SJSA1 (cell line): ENCODE measurements at places on chromosomes 6 and 20.
A peak's percentile ranks its signal among the peaks of the same experiment; 100 is the strongest.

DNA sequence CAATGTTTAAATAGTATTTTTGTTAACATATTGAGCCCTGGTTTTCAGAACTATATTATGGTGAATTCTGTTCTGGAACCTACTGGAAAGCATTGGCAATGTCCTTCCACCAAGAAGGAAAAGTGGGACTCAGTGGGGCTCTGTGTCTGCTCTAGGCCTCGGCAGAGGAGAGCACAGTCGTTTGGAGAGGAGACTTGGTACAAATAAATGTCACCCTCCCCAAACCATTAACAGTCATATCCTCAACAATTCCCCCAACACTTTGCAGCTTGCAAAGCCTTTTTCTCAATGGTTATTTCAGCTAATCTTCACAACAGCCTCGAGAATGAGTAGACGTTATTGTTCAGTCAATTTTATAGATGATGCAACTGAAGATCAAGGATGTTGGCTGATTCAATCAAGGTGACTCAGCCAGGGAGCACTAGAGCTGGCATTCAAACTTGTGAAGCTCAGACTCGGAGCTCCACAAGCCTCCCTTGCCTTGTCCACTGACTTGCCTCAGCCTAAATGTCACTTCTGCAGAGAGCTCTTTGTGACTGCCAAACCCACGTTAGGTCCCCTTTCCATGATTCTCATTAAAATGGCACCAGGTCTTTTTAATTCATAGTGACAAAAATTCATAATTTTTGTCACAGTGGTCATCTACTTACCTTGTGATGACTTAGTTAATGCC, 60.6 kb downstream of the TOX2 start:
- DNase-seq: peak; percentile 61

DNA sequence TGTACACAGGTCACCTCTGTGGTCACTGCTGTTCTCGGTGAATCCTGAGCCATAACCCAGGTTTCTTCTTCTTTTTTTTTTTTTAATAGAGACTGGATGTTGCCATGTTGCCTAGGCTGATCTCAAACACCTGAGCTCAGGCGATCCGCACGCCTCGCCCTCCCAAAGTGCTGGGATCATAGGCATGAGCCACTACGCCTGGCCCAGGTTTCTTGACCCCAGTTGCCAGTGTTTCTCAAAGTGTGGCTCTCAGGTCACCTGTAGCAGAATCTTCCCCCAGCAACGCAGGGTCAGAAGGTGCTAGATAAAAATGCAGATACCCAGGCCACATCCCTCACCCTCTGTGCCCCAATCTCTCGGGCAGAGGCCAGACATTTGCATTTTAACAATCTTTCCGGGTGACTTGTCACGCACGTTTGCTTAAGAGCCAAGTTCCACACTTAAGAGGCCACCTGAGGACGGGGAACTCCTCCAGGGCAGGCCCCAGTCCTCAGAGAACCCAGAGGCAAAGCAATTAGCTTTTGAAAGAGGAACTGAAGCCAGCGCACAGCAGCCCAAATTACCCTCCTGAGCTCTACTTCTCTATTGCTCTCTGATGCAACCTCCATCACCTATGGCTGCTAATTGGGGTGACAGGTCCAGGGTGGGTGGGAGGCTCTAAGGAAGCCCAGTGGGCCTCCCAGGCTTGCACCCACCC, 81.8 kb downstream of the NFATC2 start:
- DNase-seq: no peak

DNA sequence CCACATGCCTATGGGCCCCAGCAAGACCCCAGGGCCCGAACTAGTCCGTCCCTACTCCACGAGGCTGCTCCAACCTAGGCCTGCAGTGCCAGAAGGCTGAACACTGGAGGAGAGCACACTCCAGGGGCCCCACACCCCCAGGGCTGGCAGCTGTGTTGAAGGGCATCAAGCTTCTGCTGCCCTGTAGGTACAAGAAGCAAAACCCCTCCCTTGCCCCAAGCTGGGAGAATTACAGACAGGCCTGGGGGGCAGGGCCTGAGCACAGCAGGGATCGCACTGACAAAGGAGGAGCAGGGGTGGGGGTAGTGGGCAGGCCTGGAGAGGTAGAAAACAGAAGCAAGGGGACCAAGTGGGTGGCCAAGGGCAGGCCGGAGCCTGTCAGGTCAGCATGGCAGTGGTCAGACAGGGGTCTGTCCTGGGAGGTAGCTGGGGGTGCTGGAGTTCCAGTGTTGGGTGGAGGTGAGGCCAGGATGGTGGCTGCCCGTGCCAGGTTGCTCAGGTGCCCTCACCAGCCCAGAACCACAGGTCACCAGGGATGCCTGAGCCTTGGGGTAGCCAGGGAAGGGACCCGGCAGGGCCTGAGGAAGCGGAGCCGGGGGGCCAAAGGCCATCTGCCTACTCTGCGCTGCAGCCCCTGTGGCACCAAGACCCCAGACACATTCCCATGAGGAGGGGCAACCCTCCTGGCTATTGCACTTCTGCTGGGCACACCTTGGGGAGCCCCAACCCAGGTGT, 2.9 kb upstream of the UCKL1 start:
- DNase-seq: no peak

- DNase-seq: no peak
These were observed 397.7 kb downstream of the RFPL4B start for GRCh38 chr6:112744827-112745226.

GRCh38 chr6:109197061-109197460, 101.8 kb downstream of the CEP57L1 start:
- no peak for DNase-seq

DNA sequence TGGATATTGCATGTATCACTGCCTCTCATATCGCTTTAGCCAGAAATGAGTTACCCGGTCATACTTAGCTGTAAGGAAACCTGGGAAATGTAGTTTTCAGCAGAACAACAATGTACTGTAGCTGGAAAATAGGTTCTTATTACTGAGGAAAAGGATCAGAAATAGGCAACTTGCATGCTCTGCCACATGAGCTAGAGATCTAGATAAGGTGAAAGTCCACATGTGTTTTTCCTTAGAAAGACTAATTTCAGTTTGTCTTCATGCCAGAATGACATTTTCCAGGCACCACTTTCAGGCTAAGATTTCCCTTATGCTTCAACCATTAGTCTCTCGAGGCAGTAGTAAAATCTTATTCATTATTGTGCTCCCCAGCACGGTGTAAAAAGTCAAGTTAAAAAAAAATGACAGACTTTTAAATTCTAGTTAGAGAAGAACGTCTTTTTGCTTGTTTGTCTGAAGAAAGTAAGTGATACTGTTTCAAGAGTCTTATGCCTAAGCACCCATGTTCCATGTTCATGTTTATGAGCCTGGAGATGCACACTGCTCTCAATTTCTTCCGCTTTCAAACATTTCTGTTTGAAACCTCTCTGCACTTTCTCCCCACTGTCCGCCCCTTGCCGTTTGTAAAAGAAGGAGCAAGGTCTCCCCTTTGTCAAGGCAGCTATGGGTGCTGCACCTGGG, 67.6 kb downstream of the ZNF831 start:
- no peak for DNase-seq

- DNase-seq: no peak
These were observed 168.2 kb upstream of the SSTR4 start for GRCh38 chr20:22866812-22867341.

- DNase-seq: no peak
These were observed 1139.3 kb downstream of the HACE1 start for GRCh38 chr6:103720393-103720792.

DNA sequence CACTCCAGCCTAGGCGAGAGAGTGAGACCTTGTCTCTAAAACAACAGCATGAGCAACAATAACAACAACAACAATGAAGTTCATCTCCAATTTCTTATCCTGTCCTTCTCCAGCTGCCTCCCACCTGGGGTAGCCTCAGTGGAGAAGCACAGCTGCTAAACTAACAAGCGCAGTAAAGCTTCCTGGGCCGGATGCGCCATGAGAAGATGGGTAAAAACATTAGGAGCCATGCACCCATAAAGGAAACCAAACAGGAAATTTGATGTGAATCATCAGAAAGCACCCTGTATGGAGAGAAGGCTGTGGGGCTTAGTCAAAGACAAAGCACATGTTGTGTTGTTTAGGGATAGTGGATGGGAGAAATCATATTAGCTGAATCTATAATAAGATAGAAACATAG, 61.1 kb upstream of the CCN6 start:
- DNase-seq: no peak

GRCh38 chr6:156613996-156614395, 163.2 kb upstream of the ARID1B start:
- no peak for DNase-seq

DNA sequence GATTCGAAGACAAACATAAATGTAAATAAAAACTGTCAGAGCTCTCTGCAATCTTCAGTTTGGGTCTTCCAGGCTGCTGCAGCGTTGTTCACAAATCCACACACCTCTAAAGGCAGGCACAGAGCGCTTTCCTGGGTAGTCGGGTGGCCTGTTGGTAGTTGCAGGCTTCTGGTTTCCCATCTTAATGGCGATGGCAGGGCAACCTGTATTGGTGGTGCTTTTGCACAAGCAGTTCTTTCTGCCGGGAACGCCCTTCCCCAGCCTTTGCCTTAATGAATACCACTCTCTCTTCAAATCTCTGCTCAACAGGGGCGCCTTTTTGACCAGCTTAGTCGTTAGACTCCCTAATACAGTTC, 723 bp upstream of the IFT52 start:
- DNase-seq: no peak

- no peak for DNase-seq
These were observed 12.7 kb upstream of the DSN1 start for GRCh38 chr20:36786246-36786645.

- no peak for DNase-seq
These were observed 1.3 kb upstream of the PGC start for GRCh38 chr6:41748542-41748941.

DNA sequence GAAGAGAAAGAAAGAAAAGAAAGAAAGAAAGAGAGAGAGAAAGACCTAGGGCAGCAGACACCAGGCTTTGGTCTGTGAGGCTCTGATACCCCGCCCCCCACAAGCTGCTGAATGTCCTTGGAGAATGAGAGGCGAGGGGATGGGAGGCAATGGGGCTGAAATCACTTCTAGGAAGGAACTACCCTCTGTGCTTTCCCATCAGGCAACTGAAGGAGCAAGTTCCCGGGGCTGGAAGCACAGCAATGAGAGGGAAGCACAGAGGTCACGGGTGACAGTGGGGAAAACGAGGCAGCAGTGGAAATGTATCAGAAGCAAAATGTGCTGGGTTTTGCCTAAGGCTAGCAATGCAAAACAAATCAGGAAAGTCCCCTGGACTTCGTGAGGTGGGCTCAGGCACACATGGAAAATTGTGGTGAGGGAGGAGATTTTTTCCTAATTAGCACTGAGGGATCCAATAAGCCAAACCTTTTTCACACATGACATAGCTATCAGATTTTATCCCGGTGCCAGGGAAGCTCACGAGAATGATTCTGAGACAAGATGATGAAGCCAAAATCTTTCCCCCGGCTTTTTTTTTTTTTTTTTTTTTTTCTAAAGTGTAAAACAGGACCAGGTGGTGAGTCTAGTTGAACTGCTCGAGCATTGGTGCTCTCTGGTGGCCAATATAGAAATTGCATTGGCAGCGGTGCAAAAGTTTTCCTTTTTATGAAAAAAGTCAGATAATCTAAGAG, 16.8 kb upstream of the ARFGEF2 start:
- DNase-seq: peak; percentile 64

GRCh38 chr6:164258421-164258820, 843.9 kb downstream of the QKI start:
- DNase-seq: no peak

DNA sequence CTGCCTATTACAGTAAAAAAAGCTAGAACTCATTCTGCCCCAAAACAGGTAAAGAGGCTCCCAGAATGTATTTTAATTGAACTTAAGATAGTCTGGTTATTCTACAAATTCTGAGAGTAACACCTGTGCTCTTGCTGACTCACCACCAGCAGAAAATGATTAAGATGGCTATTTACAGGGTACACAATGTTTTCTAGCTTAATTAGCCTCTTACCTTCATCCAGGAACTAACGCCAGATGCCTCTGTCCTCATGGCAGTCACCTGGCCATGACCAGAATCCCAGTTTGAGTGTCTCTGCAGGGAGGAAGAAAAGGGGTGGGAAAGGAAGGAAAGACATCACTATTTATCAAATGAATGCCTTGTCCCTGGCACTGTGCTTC, 31.3 kb upstream of the PPP1R3G start:
- DNase-seq: no peak

- DNase-seq: no peak
These were observed 8.9 kb downstream of the MANBAL start for GRCh38 chr20:37298190-37298939.

GRCh38 chr20:18524646-18525045, 16.9 kb downstream of the SEC23B start:
- DNase-seq: no peak

DNA sequence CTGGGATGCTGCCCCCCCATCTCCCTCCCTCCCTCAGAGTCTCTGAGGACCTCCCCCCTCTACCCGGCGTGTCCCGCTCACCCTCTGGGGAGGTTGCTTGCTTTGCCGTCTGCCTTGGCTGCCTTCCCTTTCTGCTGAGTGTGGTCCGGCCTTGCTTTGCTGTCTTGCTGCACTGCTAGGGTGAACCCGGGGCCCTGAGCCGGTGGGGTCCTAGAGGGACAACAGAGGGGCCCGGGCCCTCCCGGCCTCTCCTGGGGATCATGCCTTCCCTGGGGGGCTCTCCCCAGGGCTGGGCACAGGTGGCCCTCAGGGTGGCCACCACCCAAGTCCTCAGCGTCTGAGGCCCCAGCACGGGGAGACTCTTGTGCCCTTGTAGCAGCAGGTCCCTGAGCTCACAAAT, 19.3 kb downstream of the SLCO4A1 start:
- DNase-seq: no peak

- DNase-seq: no peak
These were observed 15.5 kb upstream of the TPBG start for GRCh38 chr6:82348130-82348529.

DNA sequence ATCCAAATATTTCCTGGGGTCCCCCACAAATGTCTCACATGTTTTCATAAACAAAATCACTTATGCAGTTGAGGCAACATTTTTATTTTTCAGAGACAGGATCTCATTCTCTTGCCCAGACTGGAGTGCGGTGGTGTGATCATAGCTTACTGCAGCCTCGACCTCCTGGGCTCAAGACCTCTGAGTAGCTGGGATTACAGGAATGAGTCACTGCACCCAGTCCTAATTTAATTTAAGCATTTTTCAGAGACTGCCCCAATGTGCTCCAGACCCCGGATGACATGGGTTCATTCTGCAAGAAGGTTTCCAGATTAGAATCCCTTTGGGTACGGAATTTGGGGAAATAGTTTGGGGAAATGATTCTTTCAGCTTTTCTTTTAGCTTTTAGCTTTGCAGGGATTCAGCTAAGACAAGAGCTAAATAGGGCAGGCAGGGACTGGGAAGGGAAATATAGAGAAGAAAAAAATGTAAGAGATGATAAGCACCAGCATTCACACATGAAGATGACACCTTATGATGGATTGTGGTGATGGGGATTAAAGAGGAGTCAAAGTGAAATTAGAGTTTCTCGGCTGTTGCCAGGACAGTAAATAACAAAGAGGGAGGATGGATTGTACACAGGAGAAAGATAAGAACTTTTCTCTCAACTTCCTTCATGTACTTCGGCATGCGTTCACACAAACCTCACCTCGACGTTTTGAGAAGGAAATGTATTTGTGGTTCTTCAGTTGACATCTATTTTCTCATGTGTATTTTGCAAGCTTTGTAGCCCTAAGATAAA, 169.4 kb upstream of the TAB2 start:
- DNase-seq: no peak
